ENCODE measurements at places on chromosomes 1 and 21.

DNA sequence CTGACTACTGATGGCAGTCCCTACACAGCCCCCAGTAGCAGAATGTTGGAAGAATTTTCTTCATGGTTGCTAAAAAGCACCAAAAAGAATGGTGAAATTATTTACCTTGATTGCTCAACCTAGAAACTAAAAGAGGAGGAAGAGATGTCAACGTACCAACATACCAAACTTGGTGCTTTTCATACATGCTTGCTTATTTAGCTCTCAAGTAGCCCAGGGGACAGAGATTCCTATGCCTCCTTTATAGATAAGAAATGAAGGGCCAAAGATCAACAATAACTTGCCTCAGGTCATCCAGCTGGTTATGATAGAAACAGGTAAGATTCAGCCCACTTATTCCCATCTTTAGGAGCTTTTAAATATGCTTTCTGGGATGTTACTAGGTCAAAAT lies 170.6 kb downstream of the PIGK start:
- no peak for DNase-seq

DNA sequence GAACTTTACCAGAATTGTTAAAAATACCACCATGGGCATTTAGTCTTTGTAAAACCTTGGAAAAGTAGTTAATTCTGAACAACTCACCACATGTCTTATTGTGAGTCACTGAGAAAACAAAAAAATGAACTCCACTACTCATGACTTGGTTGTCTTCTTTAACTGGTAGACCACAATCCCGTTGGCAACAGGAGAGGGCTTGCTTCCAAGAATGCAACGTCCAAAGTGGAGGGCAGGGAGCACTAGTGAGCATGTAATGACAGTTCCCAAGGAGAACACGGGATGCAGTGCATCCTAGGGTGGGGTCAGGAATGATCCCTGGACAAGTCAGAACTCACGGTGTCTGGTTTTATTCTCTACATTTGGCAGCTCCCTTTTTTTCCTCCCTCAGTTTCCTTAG lies 15.2 kb upstream of the HMCN1 start:
- DNase-seq = no peak

DNA sequence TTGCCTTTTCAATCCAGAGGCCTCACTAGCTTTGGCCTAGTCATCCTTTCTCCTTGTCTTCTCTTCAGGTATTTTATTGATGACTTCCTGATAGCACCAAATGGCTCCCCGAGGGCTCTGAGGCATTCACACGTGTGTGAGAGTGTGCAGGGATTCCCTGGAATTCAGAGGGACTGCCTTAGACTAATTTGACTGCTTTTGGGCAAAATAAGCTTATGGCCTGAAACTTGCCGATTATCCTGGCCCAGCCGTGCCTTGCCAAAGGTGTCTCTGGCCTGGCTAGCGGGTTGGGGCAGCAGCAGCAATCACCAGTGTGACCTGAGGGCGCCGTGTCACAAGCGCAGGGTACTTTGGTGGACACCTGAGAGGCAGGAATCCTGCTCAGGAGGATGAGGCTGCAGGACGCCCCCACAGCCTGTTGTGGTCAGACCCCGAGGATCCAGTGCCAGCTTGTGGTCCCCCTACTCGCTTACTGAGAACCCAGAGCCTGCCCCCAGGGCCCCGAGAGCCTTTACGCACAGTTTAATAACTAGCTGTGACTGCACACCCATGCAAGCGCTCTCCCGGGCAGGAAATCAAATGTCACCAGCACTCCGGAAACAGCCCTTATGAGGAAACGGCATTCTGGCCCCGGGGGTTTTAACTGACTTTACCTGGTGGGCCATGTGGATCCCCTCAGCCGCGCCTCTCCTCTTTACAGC lies 62.8 kb upstream of the PDE9A start:
- DNase-seq = peak; percentile 57

DNA sequence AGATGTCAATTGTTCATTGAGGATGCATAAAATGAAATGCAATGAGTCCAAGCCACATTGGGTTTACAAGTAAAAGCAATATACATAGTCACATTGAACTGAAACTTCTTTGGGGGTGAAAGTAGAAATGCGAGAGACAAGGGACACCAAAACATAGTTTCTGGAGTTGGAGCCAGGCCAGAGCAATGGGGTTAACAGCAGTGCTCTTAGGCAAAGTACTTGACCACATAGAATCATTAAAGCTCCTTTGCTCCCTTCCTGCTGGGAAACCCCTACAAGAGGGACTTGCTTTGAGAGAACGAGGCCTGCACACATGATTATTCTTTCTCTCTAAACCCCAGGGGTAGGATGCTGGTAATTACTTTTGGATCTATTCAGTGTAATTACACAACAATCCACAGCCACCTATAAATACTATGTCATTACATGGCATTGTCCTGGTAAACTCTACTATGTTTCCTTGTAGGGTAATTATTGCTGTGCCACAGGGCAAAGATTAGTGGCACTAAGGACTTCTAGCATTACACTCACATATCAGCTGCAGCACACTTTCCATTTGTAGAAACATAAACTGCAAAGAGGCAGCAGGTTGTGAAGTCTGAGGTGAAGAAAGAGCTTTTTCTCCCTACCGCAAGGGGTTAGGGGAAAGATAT lies 421.6 kb upstream of the PBX1 start:
- DNase-seq = no peak

- no peak for DNase-seq
These were observed 264.1 kb upstream of the GREM2 start for GRCh38 chr1:240876071-240876470.

- peak; percentile 17 for DNase-seq
These were observed 75.4 kb downstream of the ABCA4 start for GRCh38 chr1:94045465-94046056.

- DNase-seq = no peak
These were observed 78.4 kb downstream of the KIF14 start for GRCh38 chr1:200542162-200542561.

DNA sequence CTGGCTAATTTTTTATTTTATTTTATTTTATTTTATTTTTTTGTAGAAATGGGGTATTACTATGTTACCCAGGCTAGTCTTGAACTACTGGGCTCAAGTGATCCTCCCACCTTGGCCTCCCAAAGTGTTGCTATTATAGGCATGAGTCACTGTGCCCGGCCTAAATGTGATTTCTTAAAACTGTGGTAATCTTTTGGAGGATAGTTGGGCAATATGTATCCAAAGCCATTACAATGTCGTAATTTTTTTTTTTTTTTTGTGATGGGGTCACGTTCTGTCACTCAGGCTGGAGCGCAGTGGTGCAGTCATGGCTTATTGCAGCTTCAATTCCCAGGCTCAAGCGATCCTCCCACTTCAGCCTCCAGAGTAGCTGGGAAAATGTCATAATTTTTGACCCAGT lies 14.2 kb downstream of the ETV3L start:
- DNase-seq = no peak

GRCh38 chr21:34988625-34989024 lies 60.5 kb downstream of the RUNX1 start:
- no peak for DNase-seq

GRCh38 chr21:38859852-38860251 lies 54.1 kb downstream of the ETS2 start:
- DNase-seq = no peak

GRCh38 chr1:74637296-74637695 lies 36.3 kb downstream of the ERICH3 start:
- no peak for DNase-seq

- no peak for DNase-seq
These were observed 57.7 kb upstream of the F3 start for GRCh38 chr1:94599095-94599813.

- no peak for DNase-seq
These were observed 171.8 kb downstream of the ST6GALNAC5 start for GRCh38 chr1:77039111-77039510.

DNA sequence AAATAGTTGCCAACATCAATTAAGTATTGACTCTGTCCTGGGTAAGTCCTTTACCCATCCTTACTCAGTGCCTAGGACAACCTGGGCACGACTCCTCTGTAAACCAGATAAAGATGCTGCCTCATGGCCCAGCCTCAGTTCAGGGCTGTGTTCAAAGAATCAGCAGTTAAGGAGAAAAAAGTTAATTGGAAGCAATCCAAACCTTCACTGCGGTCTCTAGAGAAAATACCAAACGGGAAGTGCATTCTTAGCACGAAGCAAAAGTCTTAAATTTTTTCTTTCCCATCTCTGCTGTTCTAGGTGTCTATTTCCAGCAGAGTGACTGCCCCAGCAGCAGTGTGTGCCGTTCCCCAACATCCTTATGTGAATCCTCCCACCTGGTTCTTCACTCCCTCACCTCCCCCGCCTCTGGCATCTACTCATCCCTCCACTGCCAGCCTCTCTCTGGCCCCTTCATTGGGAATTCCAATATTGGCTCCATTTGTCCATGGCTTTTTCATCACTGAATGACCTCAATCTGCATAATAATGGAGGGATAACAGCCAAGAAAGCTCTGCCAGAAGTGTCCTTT lies 23.2 kb downstream of the KANK4 start:
- DNase-seq = peak; percentile 8

DNA sequence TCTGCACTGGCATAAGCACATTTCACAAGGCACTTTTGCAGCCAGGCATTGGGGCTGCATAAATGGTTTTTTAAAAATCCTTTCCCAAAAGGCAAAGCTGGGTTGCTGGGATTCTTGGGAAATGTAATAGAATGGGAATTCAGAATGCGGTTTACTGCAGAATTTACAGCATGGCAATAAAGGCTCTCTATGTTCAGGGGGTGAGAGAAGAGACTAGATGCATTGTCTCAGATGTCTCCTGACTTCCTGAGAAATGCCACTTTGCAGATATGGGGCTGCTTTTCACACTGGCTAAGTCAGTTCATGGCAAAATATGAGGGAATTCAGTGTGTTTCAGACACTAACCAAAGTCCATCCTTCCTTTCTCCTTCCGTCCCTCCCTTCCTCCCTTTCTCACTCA lies 13.5 kb downstream of the FCGR2B start:
- DNase-seq = no peak

- no peak for DNase-seq
These were observed 45.2 kb downstream of the NENF start for GRCh38 chr1:212477680-212478466.

DNA sequence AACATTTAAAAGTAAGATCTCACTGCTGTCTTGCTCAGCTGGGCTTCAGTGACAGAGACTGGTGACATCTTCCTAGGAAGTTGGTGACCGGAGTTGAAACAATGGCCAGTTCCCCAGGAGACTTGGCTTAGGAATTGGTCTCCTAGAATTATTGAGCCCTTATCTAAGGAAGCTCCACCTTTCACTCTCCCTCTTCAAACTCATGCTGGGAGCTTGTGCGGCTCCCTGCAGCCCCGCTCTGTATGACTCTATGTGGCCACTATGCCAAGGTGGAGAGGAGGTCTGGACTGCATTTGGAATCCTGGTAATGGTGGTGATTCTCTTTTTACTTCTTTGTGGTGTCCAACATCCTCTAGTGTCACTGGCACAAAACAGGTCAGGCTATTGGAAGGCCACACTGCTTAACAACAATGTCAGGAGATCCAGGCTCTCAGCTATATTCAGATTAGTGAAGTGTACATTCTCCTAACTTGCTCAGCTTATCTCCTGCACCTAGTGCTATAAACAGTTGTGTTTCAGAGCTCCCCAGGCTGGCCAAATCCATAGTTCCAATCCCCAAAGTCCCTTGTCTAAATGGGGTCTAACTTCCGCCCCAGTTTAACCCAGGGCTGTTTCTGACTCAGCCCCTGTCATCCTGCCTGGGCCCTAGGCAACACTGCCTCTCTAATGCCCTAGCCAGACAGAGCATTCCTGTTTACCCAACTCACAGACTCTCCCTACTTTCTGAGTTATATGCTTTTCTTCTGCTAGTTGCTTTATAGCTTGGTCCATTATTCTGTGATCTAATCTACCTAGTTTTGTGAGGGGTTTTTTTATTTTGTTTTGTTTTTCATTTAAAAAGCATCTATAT lies 18.3 kb downstream of the ATP2B4 start:
- DNase-seq = no peak

DNA sequence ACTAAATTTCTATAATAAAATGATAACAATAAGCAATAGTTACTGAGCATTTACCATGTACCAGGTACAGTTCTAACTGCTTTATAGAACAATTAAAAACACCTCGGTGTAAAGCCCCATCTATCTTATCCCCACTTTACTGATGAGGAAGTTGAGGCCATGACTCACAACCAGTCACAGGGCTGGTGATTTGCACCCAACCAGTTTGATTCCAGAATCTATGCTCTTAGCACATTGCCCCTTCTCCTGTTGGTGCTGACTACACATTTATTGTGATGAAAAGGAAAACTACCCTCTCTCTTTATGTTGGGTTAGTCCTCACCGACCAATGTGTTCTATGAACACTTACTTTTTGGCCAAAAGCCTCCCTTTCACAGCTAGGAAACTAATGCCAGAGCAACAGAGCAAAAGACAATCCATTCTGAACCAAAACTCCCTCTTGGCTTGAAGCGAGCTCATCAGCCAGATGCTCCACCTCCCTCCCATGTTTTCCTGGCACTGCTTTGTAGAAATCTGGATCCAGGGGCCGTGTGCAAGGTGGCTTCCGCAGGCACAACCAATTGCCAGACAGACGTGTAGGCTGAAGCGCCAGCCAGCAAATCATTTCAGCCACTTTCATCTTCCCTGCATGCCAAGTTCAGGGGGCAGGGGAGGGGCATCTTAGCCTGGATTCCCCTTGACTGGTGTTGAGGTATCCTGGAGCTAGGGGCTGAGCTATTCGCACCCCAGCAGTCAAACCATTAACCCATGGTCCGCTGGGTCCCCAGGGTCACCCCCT lies 32.0 kb upstream of the SLC30A1 start:
- no peak for DNase-seq

DNA sequence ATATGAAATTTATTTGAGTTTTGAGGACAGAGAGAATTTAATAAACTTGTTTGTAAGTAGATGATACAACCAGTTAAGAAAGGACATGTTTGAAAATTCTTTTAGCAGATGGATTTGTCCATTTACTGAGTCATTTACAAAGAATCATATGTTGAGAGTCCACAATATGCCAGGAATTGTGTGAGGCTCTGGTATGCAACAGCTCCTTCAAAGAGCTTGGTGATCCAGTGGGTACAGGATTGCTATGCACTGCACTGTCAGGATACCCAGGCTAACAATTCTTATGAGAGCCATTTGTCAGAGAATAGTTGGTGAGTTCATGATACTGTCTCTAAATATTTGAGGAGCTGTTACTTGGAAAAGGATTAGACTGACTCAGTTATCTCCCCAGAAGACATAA lies 11.0 kb downstream of the DNM3 start:
- no peak for DNase-seq

DNA sequence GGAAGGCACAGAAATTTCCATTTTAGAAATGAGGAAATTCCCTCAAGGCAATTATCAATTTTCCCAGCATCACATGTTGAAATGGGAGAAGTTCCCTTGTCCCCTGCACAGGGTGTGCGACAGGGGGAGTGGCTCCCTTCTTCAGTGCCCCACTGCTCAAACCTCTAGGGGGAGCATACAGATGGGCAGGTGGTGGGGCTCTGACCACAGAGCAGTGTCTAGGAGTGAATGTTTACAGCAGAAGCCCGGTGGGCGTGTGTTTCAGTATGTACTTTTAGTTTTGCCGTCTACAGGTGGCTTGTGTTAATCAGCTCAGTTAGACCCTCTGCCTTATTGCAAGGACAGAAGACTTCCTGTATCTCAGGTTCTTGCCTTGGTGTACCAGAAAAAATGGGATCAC lies 493.7 kb upstream of the PLXNA2 start:
- DNase-seq = no peak

- DNase-seq = no peak
These were observed 32.1 kb downstream of the CACNA1S start for GRCh38 chr1:201080135-201080534.
